T-helper 1 cell (primary cell): ENCODE measurements at places on chromosomes 1 and 21.

- DNase-seq, result no peak
These were observed 44.6 kb downstream of the ATP1A1 start for GRCh38 chr1:116417678-116418077.

DNA sequence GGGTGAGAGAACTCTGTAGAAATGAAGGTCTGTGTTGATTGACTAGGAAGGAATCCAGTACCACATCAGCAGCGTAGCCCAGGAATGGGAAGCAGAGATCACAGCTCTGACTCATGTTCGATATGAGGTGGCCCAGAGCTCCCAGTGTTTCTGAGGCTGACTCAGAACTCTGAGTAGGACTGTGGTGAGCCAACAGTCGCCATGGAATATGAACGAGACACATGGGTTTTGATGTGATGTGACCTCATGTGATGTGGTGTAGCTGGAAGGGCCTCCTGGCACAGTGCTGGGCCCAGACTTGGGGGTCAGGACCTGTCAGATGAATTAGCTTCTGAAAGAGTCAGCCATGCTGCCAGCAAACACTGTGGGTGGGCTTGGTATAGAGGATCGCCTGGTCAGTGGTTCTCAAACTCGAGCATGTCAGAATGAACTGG is 237.0 kb downstream of the MRPL39 start:
- peak; percentile 5 for DNase-seq

- no peak for DNase-seq
These were observed 52.5 kb upstream of the CR2 start for GRCh38 chr1:207401578-207401977.

DNA sequence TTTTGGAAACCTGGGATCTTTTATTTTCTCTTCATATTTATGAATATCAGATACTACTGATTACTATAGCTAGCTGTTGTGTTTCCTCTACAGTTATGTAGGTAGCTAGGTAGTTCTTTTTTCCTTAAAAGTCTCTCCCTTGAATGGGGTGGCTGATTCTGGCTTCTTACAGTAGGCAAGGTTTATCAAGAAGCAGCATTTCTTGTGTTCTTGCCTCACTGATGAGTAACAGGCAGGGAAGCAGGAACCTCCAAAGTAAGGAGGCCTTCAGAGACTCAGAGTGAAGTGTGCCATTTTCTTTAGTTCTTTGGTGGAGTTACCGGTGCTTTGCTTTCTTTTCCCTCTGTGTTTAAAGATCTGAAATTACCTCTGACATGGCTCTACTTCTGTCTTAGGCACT is 56.0 kb downstream of the ZMYM4 start:
- no peak for DNase-seq

DNA sequence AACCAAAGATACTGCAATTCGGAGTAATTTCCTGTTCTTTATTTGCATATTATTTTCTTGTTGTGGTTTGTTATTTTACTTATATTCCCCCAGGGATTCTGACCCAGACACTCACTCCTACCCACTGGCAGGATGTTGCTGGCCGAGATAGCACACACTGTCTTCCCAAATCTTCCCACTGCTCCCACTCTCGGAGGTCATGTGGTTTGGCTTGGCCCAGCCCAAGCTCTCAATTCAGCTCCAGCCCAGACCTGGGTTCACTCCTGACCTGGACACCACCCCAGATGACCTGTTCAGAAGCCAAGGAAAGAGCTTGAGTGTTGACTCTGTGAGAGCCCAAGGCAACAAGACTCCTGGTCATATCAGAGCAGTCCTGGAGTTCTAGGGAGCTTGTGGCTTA is 1.2 kb upstream of the FAM43B start:
- DNase-seq, result no peak

GRCh38 chr1:44089371-44090048 is 29.1 kb upstream of the KLF17 start:
- DNase-seq, result no peak

GRCh38 chr1:225862581-225862950 is 19.6 kb downstream of the TMEM63A start:
- no peak for DNase-seq

DNA sequence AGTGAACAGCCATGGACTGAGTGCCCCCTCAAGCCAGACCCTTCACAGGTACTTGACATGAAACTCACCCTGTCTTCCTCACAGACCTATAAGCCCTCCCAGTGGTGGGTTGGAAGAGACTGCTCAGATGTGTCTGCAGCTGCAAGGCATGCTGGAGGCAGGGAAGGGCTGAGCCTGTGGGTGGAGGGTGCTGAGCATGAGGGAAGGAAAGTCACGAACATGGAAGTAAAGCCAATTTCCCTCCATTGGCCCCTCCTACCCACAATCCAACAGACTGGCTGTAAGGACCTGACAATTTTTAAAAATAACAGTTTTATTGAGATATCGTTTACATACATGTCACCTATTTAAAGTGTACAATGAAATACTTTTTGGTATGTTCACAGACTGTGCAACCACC is 44.1 kb downstream of the RCSD1 start:
- no peak for DNase-seq

DNA sequence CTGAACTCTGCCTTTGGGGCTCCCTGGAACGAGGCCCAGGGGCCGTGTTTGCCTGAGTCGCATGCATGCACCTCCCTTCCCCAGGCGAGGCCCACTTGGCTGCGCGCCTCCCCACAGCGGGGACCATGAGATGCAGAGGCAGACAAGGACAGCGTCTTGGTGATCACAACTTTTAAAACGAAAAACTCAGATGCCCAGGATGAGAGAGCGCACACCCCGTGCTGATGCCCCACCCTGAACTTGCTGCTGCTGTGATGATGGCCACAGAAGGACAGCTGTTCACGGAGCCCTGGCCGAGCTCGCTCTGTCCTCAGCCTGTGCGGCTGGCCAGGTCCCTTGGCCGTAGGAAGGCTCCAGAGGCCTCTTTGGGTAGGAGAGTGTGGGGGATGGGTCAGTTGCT is 11.4 kb upstream of the PRMT2 start:
- no peak for DNase-seq

DNA sequence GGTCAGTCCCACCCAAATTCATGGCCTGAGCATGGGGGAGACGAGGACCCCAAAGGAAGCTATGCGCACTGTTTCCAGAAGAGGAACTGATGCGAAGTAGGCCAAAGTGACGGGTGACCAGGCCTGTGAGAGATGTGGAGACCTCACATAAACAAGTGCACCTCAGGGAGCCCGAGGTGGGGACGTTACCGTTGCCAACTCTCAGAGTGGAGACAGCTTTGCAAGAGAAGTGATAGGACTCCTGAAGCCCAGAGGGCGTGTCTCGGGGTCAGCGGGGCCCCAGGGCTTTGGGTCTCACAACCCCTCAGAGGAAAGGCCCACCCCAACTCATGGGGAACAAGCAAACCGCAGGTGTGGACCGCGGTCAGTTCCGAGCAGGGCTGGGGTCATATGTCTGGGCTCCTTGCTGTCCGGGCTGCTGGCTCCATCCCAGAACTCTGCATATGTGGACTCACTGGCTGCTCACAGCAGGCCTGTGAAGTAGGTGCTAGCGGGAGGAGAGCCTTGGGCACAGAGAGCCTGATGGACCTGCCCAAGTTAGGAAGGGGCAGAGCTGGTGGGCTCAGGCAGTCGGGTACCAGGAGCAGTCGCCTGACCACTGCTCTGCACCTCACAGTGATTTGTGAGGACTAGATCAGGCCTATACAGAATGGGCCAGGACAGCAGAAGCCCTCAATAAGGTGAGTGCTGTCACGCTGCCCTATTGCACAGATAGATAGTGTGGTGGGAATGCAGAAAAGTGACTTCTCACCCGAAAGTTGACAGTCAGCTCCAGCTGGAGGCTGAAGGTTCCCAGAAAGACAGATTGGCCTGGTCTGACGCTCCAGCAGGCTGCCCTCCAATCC is 26.2 kb downstream of the STUM start:
- no peak for DNase-seq

DNA sequence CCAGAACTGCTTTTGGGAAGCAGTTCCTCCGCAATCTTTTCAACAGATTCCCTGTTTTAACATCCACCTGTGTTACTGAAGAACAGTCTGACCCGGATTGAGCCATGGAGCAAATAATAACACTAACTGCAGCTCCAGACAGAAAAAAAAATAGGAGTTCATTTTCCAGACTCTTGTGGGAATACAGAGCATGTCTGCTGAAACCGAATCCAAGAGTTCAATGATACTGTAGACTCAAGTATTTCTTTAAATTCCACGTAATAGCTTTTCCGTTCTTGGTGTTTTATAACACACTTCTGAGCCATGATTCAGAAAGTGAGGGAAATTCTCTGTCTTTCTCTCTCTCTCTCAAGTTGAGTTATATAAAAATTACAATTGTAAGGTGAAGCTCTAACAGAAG is 60.6 kb downstream of the DDAH1 start:
- no peak for DNase-seq

DNA sequence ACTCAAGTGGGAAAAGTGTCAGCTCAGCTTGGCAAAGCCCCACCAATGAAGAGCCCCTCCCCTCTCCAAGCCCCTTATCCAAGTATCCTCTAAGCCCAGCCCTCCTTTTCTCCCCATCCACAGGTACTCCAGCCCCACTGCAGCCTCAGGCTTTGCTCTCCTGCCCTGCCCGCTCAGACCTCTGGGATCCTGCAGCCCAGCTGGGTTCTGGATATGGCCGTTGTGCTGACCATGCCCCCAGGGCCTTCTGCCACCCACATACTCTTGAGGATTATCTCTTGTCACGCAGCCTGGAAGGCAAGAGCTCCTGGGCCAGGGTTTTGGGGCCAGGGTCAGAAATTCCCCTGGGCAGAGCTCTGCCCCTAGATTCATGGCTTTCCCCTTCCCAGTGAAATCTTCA is 4.7 kb downstream of the SHISA4 start:
- DNase-seq, result no peak

DNA sequence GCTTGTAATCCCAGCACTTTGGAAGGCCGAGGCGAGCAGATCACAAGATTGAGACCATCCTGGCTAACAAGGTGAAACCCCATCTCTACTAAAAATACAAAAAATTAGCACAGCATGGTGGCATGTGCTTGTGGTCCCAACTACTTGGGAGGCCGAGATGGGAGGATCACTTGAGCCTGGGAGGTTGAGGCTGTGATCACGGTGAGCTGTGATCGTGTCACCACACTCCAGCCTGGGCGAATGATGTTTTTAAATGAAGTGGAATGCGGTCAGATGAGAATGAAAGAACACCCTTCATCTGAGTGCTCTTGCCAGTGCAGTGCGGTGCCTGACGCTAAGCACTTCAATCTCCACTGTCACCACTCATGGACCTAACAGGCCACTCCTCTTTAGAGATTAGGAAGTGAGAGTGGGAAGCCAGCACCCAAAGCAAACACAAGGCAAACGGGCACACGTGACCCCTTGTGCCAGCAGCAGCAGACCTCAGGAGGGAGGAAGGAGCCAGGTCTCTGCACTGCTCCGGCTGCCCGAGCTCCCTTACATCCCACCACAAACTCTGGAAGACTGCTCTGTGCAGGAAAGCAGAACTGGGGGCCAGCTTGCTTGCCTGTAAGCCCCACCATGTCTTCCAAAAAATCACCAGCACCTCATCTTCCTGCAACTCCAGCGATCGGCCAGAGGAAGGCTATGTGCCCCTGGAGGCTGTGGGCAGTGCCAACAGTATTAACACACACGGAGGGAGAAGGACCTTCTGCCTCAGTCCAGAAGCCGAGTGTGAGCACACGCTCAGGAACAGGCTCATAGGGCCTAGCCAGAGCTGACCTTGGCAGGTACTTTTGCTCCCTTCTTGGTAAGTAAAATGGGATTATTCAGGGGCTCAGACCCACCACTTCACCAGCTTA is 9.7 kb downstream of the CTNNBIP1 start:
- no peak for DNase-seq

GRCh38 chr1:29668551-29669157 is 432.3 kb downstream of the PTPRU start:
- DNase-seq, result no peak

DNA sequence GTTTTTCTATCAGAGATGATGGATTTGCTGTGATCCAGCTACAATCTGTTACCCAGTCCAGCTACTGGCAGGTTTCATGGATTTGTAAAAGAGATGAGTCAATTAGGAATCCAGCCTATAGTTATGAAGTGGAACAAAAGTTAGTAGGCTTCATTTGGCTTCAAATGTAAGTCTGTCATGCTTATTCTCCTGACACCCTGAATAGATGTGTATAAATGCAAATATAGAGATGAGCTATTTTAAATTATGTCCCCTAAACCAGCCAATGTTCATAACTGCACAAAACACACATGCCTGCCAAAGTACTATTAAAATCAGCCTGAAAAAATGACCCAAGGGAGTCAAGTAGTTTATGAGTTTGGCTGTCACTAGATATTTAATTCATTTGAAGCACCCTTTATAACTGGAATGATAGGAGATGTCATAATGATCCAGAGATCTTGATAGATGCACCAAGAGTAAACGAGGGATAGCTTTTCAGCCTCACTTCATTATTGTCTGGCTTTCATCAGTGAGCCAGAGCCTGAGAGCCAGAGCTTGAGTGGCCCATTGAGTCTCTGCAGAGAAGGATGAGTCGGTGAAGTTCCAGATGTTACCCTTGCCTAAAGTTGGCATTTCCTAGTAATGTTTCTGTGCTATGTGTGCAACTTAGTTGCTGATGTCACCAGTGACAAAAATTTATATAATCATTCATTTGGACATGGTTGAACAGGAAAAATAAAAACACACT is 11.8 kb upstream of the NTMT2 start:
- DNase-seq, result no peak

- no peak for DNase-seq
These were observed 29.1 kb upstream of the SAMD13 start for GRCh38 chr1:84272401-84272800.

DNA sequence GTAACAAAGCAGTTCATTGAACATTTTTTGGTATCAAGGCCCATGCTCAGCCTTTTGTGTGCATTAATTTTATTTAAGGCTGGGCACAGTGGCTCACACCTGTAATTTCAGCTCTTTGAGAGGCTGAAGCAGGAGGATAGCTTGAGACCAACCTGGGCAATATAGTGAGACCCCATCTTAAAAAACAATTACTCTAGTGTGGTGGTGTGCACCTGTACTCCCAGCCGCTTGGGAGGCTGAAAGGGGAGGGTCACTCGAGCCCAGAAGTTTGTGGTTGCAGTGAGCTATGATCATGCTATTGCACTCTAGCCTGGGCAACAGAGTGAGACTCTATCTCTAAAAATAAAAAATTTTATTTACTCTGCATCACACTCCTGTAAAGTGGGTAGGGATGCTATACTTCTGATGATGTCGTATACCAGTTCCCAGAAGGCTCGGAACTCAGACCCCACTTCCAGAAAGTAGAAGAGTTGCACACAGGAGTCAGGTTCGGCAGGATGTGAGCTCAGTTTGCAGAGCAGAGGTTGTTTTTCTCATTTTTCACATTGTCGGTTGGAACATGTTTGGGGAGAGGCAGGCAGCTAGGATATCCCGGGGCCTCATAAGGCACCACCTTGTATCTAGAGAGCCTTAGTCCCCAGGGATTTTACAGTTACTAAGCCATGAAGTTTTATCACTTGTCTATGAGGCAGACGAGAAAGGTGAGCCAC is 144.6 kb downstream of the GALNT2 start:
- no peak for DNase-seq

- no peak for DNase-seq
These were observed 67.3 kb upstream of the KCNJ6 start for GRCh38 chr21:37983336-37984095.

- no peak for DNase-seq
These were observed 458 bp downstream of the CRABP2 start for GRCh38 chr1:156704930-156705320.

- no peak for DNase-seq
These were observed 221.9 kb upstream of the SAMSN1 start for GRCh38 chr21:14768042-14768441.
